HT-29 (cell line): ENCODE measurements at places on chromosomes 5 and 9. TPM values are rescaled to one million over a fixed set of nuclear protein-coding genes. Genes with fewer than 3 reads are reported as not detected.

DNA sequence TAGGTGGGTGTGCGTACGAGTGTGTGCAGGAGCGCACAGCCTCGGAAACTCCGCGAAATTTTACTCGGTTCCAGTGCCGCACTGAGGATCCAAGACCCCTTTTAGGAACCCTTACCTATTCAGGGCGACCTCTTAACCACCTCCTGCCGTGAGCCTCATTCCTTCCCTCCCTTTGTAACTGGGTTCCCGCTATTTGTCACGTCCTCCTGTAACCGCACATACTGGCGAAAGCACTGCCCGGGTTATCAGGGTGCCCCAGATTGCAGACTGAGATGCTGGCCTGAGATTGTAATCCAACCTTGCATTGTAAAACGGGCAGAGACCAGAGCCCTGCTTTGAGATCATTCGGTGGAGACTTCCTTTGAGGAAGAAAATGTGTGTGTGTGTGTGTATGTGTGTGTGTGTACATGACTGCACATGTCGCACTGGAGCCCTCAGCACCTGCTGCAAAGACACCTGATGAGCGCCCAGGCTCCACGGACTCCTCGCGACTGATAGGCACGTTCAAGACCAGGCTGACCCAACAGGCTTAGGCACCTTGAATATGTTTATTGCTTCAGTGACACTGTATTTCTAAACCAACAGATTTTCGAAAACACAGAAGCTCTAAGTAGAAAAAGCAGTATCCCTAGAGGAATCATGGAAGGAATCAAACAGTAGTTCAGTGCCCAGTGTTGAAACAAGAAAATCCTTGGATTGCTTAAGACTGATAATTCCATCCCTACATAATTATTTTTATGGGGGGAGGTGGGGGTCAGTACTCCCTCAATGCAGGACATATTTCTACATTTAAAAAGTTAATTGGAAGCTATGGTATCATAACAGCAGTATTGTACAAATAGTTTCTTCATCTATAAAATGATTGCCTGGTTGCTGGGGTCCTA, 86.5 kb upstream of the TNFAIP8 start:
- DNase-seq = peak; percentile 71

The ORM2 gene
- not detected in 2 replicates for total RNA-seq

DNA sequence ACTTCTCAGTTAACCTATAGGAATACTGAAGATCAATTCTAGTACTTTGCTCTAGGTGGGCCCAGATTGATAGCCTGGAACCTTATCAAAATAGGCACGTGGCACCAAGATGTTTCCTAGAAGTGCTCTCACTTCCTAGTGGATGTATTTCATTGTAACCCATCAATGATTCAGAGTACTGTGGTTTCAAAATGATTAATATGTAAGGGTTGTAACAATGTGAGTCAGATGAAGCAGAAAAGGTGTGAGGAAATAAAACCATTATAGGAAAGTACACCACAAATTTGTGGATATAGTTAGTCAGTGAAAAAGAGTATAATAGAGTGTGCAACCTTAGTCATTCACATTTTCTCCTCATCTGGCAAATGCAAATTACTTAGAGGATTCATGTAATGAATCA, 177.3 kb upstream of the FST start:
- DNase-seq = no peak

GRCh38 chr5:131225282-131225974, 38.4 kb upstream of the CDC42SE2 start:
- DNase-seq = no peak

DNA sequence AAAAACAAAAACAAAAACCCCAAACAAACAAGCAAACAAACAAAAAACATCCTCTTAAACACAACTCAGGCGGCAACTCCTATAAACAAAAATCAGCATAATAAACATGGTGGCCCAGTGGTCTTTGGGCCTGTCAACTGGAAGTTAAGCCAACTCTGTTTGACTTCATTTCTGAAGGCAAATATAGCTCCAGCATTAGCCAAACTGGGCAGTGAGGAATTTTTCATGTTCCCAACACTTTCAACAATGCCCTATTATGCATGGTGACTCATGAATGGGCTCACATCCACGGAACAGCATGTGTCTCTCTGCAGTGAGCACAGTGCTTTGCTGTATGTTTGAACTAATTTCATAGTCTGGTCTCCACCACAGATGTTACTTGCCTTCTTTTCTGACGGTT, 143.9 kb upstream of the STC2 start:
- DNase-seq = no peak

The APBA1 gene
- total RNA-seq = 0.25 and 2.7 TPM in 2 replicates

The NIPAL4 gene
- total RNA-seq = 0.03 TPM in 1 of 2 replicates, not detected in the other

DNA sequence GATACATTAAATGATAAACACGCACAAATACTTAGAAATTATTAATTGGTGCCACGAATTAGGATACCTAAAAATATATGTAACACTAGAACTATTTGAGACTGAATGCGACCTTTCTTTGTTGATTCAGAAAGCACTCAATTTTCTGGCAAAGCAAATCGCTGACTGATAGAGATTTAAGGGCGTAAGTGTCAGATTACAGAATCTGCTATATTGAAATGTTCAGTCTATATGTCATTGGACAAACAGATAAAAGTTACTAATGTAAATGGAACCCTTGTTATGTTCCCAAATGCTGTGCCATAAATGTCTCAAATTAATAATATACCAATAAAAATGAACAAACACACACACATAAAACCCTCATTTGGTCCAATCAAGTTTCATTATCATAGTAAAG, 137.9 kb downstream of the MPDZ start:
- DNase-seq = no peak

- no peak for DNase-seq
Measured at GRCh38 chr9:130998597-130999244, 10.3 kb upstream of the LAMC3 start.

The IGFBPL1 gene
- total RNA-seq = not detected in 2 replicates

- no peak for DNase-seq
Measured at GRCh38 chr9:27183131-27183530, 74.1 kb downstream of the TEK start.

- no peak for DNase-seq
Measured at GRCh38 chr5:156929366-156929948, 33.6 kb downstream of the TIMD4 start.

The OR1J2 gene
- total RNA-seq = not detected in 2 replicates

DNA sequence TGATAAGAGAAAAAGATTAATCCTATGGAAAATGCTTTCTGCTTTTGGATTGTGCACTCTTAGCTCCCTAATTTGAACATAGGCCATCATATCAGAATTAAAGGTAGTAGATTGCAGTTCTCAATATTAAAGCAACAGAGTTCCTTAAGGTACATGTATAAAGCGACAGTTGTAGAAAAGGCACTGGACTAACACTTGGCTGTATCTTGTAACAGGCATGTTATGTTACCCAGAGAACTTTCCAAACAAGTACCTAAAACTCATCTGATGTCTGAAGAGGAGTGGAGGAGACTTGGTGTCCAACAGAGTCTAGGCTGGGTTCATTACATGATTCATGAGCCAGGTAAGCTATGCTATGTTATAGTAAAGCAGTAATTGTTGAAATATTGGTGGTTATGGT, 3.3 kb upstream of the SECISBP2 start:
- DNase-seq = no peak

DNA sequence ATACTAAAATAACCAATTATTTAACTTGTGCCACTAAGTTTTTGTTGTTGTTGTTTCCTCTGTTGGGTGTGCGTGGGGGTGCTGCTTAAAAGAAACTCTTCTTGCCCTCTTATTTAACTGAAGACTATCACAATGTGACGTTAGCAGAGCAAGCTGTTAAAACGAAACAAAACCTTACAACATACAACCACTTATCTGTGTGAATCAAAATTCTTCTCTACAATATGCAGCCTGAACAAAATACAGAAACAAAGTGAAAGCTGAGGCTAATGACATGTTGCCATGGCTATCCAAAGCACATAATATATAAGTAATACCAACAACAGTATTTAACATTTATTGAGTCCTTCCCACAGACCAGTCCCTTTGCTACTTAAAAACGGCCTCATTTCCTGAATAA, 291.0 kb downstream of the FBXL17 start:
- no peak for DNase-seq

GRCh38 chr5:118407958-118408357, 580.4 kb downstream of the DTWD2 start:
- no peak for DNase-seq

GRCh38 chr5:173339286-173339685, 11.1 kb upstream of the STC2 start:
- DNase-seq = no peak

The C5orf58 gene
- not detected in 2 replicates for total RNA-seq

DNA sequence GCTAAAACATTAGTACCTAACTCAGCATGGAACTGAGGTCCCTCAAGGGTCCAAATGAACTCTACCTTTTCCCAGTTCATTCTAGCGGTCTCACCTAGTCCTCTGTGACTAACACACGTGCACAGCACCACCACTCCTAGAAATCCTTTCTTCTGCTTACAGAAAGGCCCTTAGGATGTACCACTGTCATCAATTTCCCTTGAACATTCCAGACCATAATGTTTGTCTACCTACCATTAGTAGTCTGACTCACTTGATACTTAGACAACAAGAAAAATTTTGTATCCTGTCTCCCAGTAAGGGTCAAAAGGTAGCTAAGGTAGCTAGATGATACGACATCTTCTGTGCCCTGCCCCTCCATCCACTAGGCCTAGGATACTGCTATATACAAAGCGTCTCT, 166.6 kb downstream of the TSSK1B start:
- DNase-seq = no peak
